ENCODE measurements at places on chromosomes 1 and 21.

DNA sequence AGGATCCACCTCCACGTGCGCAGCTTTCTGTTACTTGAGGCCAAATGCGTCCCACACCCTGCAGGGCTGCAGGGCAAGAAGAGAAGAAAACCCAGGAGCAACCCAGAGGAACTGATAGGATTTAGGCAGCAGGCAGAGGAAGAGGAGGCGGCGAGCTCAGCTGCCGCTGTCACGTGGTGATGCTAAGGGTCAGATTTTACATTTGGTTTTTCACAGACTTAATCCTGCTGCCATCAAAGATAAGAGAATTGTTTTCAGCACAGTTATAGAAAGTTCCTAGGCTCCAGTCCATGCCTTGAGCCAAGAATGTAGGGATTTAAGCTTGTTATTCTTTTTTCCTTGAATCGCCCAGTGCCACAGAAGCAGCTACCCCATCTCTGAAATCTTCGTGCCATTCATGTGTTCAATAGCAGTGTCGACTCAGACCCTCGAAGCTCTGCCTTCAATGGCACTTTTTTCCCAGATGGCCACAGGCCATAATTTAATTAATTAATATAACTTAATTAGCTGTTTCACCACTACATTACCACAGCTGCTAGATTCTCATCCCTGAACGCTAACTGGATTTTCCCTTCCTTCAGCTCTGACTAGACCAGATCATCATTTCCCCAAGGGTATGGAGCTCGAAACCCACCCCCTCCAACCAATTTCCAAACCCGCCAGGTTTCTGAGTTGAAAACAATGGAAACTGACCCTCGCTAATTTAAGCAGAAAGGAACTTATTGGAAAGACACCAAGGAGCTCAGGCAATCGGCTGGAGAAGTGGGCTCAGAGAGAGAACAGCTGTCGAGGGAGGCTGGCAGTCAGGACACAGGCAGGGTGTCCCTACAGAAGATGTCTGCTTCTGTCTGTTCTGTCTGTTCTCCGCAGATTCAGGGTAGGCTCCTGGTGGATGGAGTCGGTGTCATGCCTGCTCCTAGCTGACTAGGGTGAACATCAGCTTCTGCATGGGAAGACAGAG lies 36.2 kb downstream of the LDLRAP1 start:
- no peak for DNase-seq
- H3K4me3 ChIP-seq = no peak overlapping the region
- no peaks in the 10 kb centered on the region for H3K36me3 ChIP-seq

DNA sequence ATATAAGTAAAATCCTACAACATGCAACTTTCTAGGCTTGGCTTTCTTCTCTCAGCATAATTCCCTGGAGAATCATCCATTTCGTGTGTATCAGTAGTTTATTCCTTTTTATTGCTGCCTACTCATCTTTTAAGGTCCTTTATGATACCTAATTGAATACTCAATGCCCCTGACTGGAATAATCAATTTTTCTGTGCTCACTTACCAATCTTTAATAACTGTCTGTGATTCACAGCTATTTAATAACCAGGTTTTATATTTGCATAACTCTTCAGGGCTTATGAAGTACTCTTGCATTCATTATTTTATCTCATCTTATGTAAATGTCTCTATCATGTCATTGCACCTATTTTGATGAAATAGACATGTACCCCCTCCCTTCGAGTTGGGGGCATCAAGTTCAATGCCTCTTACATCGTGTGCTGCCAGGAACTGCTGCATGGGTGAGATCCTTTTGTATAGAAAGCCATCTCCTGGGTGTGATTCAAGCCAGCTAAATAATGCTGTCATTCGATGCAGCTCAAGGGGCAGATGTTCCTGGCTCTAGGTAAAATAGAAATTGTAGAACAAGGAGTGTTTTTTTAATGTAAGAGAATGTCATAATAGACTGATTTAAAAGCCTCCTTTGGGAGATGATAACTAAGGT lies 222.7 kb downstream of the SLC35F3 start:
- H3K4me1 ChIP-seq = no peaks in the 10 kb centered on the region
- peaks cover 25% of the 10 kb centered on the region for H3K27me3 ChIP-seq
- no peak for DNase-seq
- no peaks in the 10 kb centered on the region for H3K36me3 ChIP-seq

DNA sequence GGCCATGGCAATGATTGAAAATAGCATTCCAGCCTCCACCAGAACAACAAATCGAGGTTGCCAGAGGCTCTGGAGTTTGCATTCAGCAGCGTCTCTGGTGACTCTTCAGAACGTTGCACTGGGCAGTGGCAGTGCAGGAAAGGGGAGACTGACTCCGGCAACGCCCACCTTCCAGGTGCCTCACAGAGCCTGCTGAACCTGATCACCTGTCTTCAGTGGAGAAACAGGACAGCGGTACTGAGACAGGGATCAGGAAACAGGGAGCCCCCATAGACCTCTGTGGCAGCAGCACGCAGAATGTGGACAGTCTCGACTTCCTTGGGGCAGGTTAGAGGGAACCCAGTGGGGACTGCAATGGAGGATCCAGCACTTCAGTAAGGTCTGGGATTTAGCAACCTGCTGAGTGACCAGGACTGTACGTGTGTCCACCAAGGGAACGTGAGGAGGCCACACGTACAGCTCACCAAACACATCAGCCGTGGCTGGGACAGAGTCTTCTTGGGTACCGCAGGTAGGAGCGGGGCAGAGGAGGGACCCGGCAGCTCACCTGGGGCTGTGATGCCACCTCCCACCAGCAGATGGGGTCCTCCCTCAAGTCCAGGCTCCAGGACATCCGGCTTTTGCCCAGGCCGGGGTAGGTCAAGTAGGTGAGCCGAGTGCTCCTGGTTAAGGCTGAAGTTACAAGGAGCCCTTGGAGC lies 128.6 kb downstream of the PRDM2 start:
- H3K4me1 ChIP-seq = peaks cover 2% of the 10 kb centered on the region
- H3K36me3 ChIP-seq = peaks cover 2% of the 10 kb centered on the region
- no peak overlapping the region for H3K27ac ChIP-seq
- DNase-seq = peak; percentile 38
- H3K4me3 ChIP-seq = peak overlapping the region; percentile 48

DNA sequence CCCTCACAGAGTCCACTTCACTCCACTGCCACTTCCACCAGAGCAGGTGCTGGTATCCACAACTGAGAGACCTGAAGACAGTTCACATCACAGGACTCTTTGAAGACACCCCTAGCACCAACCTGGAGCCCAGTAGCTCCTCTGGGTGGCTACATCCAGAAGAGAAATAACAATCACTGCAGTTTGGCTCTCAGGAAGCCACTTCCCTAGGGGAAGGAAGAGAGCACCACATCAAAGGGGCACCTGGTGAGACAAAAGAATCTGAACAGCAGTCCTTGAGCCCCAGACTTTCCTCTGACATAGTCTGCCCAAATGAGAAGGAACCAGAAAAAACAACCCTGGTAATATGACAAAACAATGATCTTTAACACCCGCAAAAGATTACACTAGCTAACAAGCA lies 113.2 kb downstream of the TENT5C start:
- peaks cover 5% of the 10 kb centered on the region for H3K27me3 ChIP-seq
- no peak for DNase-seq
- H3K27ac ChIP-seq = no peak overlapping the region
- H3K4me3 ChIP-seq = no peak overlapping the region

- no peaks in the 10 kb centered on the region for H3K27me3 ChIP-seq
- no peak overlapping the region for H3K27ac ChIP-seq
- H3K36me3 ChIP-seq = no peaks in the 10 kb centered on the region
- H3K4me3 ChIP-seq = no peak overlapping the region
Measured at GRCh38 chr21:16983420-16983819, 529.4 kb upstream of the CXADR start.

DNA sequence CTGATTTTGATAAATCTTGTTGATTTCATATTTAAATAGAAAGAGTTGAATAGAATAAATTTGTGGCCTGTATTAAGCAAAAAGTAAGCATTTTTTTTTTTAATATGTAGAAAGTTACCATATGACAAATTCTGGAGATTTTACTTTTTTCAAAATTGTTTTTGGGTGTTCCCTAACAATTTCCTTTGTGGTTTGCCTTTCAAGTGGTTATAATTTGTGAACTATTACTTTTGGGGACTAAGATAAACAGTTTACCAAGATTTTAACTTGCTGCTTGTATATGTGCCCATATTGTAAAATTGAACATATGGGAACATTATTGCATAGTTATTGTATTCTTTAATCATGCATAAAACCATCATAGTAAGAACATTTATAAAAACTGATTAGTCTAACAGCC lies 34.6 kb downstream of the SLC30A7 start:
- no peak overlapping the region for H3K4me3 ChIP-seq
- peak overlapping the region; percentile 9 for H3K27ac ChIP-seq
- H3K4me1 ChIP-seq = peaks cover 51% of the 10 kb centered on the region
- no peaks in the 10 kb centered on the region for H3K27me3 ChIP-seq
- DNase-seq = no peak

- no peak for DNase-seq
- H3K27me3 ChIP-seq = no peaks in the 10 kb centered on the region
- no peaks in the 10 kb centered on the region for H3K4me1 ChIP-seq
- no peak overlapping the region for H3K27ac ChIP-seq
- no peak overlapping the region for H3K4me3 ChIP-seq
- peaks cover 31% of the 10 kb centered on the region for H3K36me3 ChIP-seq
Measured at GRCh38 chr1:156794506-156795373, 21.9 kb downstream of the SH2D2A start.

DNA sequence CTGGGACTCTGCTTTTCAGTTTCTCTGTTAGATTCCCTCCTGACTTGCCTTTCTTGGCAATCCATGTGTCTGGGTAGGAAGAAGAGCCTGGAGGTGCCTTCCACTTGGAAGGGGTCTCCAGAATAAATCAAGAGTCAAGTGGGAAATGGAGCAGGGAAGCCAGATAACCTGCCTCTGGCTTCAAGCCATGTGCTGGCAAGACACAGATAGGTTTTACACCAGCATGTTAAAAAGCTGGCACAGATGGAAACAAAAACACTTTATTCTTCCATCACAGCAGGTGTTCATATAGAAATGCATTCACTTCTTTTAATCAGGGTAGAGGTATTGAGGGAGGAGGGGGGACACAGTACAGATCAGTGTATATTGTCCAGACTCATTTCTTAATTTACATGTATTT lies 356.9 kb upstream of the RUNX1 start:
- peaks cover 4% of the 10 kb centered on the region for H3K4me1 ChIP-seq
- H3K4me3 ChIP-seq = no peak overlapping the region
- no peaks in the 10 kb centered on the region for H3K36me3 ChIP-seq
- no peak for DNase-seq

DNA sequence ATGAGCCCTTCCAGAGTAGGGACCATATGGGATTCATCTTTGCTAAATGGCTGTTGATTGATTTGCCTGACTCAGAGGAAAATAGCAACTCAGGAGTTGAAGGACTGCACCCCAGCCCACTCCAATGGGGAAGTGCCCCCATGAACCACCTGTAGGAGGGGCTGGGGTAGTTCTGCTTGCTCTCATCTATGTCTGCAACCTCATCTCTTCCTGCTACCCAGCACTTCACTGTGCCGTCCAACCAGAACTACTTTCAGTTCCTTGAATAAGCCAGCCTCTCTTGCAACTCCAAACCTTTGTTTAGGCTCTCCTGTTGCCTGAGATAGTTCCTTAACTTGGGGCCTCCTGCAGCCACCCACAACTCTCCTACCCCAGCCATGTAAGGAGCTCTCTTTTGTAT lies 26.6 kb downstream of the BEND5 start:
- H3K4me1 ChIP-seq = peaks cover 4% of the 10 kb centered on the region
- H3K4me3 ChIP-seq = no peak overlapping the region
- peaks cover 23% of the 10 kb centered on the region for H3K36me3 ChIP-seq
- H3K27ac ChIP-seq = no peak overlapping the region

Measured in activated naive CD8-positive, alpha-beta T cell treated with anti-CD3 and anti-CD28 coated beads for 36 hours (primary cell).